ENCODE measurements at places on chromosomes 6 and 20.
A peak's percentile ranks its signal among the peaks of the same experiment; 100 is the strongest.

GRCh38 chr6:293193-294174 lies 1.2 kb downstream of the DUSP22 start:
- DNase-seq: peak; percentile 8

DNA sequence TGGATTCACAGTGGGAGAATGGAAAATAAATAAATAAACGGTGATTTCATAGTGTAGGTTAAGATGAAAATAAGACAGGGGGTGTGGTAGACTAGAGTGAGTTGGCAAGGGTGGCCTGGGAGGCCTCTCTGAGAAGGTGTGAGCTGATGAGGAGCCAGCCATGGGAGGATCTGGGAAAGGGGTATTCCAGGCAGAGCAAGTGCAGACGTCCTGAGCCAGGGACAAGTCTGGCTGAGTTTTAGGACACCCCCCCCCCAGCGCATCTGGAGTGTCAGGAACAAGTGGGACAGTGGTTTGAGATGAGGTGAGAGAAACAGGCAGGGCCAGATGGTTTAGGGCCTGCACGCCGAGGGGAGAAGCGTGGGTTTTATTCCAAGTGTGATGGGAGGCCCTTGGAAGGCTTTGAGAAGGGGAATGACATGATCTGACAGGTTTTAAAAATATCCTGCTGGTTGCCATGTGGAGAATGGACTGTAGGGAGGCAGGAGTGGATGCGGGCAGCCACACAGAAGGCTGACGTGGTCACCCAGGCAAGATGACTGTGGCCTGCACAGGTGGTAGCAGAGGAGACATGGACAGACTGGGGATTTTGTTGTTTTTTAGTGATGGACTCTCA lies 21.1 kb upstream of the CCM2L start:
- DNase-seq: no peak

DNA sequence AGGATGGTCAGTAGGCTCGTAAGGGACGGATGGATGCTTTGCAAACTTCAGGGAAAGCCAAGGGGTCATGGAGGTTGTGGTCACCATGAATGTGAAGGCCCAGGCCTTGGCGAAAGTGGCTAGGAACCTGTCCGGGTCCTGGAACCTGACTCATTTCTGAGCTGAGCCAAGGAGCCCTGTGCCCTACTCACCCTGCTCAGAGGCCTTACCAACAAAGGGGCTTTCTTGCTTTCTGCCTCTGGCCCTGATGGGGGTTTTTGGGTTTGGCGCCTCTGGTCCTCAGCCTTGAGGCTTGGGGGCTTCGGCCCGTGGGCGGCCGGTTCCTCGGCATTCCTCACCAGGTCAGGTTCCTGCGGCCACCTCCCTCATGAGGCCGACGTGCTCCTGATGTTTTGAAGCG lies 155.1 kb downstream of the DTNBP1 start:
- DNase-seq: no peak

DNA sequence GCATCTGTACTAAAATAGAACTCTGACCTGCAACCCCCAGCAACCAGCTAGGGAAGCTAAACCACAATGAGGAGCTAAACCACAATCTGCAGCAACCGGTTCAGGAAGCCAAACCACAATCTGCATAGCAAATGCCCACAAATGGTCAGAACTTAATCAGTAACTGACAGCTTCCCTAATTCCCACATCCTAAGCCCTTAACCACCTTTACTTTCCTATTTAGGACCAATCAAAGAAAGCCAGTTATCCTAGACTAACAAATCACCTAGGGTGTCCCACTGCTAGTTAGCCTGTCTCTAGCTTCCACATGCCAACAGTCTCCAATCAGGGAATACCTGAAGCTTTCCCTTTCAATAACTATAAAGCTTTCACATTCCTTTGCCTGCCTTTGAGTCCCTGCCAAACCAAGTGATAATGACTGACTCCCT lies 424.6 kb upstream of the PTCHD4 start:
- DNase-seq: peak; percentile 3

GRCh38 chr6:108751851-108752732 lies 96.1 kb upstream of the ARMC2 start:
- no peak for DNase-seq

Measured in fibroblast of skin of back (primary cell).